ENCODE measurements at places on chromosomes 5 and 9.

DNA sequence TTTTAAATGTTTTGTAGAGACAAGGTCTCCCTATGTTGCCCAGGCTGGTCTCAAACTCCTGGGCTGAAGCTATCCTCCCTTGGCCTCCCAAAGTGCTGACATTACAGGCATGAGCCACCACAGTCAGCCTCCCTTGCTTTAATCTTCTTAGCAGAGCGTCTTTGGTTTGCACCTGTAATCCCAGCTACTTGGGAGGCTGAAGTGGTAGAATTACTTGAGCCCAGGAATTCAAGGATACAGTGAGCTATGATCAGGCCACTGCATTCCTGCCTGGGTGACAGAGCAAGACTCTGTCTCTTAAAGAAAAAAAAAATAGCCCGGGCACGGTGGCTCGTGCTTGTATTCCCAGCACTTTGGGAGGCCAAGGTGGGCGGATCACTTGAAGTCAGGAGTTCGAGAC lies 27.8 kb downstream of the UBE2D2 start:
- no peak for DNase-seq

DNA sequence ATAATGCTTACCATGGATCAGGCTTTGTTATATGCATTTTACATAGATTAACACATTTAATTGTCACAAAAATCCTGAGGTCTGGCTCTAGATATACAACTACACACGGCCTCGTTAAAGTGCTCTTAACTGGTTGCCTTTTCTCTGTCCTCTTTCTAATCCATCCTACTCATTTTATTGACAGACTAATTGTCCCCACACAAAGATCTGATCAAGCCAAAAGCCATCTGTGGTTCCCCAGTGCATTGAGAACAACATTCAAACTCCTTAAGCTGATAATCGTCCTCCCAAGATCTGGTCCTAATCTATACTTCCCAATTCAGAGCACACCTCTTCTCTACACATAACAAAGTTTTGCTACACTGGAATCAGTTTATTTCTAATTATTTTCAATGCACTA lies 23.9 kb upstream of the PPP2R2B start:
- no peak for DNase-seq

GRCh38 chr9:127305838-127306226 lies 41.3 kb downstream of the GARNL3 start:
- DNase-seq, result no peak

GRCh38 chr5:156529892-156530291 lies 202.9 kb downstream of the SGCD start:
- DNase-seq, result no peak

DNA sequence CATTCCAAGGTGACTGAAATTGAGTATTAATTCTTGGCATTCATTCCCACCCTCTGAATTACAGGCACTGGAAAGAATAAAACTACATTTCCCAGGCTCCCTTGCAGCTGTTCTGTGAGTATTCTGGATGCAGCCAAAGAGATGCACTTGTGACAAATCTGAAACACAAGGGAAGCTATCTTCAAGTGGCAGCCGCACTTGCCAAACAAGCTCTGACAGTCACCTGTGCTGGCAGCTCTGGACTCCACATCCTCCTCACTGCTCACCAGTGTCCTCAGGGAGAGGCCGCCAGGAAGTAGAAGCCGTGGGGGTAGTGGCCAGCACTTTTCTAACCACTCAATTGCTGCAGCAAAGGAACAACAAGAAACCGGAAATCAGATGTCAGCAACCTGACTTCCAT lies 275.0 kb downstream of the NR2F1-AS1 start:
- no peak for DNase-seq

DNA sequence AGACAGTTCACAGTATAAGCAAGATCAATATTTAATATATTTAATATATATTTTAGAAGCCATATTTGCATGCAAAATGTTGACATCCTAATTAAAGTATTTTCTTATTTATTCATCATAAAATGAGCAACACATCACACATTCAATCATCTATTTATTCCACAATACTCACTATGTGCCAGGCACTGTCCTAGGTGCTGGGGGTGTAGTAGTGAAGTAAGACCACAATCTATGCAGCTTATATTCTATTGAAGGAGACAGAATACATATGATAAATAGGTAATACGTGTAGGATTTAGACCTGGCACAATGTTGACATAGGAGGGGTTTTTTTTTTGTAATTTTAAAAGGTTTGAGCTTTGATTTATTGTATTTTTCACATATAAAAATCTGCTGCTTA lies 63.1 kb downstream of the GRIN3A start:
- DNase-seq, result no peak

- no peak for DNase-seq
These were observed 197.0 kb downstream of the DRD1 start for GRCh38 chr5:175246889-175247520.

- DNase-seq, result no peak
These were observed 401.3 kb upstream of the DAB2 start for GRCh38 chr5:39826051-39826450.

DNA sequence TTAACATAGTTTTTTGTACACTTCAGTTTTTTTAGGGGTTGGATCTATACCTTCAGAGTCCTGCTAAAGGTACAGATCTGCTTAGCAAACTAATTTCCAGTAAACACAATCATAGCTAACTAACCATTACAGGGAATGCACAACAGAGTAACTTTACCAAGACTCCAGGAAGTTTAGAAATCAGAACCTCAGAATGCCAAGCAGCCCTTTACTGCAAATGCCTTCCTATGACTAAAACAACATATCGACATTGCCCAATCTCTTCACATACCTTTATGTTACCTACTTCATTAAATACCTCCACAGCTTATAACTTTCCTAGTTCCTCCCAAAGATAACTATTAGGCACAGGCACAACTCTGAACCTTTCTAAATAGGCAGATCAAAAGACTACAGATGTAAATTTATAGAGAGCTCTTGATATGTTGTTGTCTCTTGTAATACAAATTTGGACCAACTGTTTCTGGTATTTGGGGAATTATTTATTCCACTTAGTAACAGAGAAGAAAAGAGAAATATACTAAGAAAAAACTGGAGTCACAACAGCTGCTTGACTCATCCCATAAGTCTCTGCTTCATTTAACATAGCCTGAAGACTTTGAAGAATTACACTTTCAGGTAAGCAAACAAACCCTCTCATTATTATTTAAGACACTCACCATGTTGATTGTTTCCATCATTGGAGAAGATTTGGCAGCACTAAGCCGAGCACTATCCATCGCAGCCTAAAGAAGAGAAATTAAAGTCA lies 46.0 kb upstream of the OR2K2 start:
- DNase-seq, result no peak

GRCh38 chr5:84870369-84870768 lies 485.7 kb upstream of the EDIL3 start:
- DNase-seq, result no peak

GRCh38 chr9:17907779-17908508 lies 329.1 kb downstream of the SH3GL2 start:
- DNase-seq, result no peak

GRCh38 chr5:11540112-11540511 lies 364.1 kb downstream of the CTNND2 start:
- DNase-seq, result no peak

DNA sequence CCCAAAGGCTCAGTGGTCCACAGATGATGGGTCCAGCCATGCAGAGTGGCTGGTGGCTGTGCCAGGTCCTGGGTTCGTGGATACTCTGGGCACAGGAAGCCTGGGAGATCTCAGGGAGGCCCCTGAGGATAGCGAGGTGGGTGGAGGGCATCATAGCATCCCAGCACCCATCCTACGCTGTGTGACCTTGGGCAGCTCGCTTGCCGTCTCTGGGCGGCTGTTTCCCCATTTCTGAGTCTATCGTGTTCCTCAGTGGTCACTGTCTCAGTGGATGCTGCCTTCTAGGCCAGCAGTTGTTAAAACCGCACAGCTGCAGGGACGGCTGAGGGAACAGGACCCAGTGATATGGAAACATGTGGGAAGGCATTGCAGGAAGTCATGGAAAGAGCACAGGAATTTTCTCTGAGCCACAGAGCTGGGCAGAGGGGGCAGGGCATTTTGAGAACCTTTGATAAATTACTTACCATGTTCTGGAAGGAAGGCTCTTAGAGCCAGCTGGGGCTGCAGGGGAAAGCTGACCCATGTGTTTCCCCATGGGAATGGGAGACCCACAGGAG lies 86.4 kb upstream of the COL5A1 start:
- no peak for DNase-seq

GRCh38 chr5:66540078-66540477 lies 56.1 kb upstream of the MAST4 start:
- DNase-seq, result no peak

GRCh38 chr5:52964138-52964537 lies 25.0 kb upstream of the ITGA2 start:
- no peak for DNase-seq

GRCh38 chr5:81779125-81779915 lies 28.4 kb upstream of the SSBP2 start:
- DNase-seq, result no peak
